CD14-positive monocyte (primary cell): ENCODE measurements at places on chromosomes 7 and 10. TPM values are rescaled to one million over a fixed set of nuclear protein-coding genes. Genes with fewer than 3 reads are reported as not detected.
A peak's percentile ranks its signal among the peaks of the same experiment; 100 is the strongest.

DNA sequence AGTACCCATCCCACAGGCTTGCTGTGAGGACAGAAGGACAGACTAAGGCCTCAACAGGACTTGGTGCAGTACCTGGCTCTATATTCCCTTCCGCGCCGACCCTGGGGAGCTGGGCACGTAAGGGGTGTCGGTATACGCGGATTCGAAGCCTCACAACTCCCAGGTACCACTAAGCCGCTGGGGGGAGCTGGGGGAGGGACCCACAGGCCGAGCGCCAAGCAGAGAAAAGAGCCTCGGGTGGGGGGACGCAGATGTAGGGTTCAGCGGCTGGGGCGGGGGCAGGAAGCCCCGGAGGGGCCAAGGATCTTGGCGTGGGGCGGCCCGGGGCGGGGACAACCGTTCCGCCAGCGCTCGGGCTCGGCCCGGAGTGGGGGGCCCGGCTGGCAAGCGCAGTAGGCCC lies 126.4 kb upstream of the ZNF746 start:
- peak; percentile 3 for DNase-seq

- DNase-seq, result no peak
Measured at GRCh38 chr10:124619802-124620490, 124.2 kb downstream of the FAM53B start.

The SMO gene
- polyA plus RNA-seq, result 0.07 and 0.08 TPM in 2 replicates

- DNase-seq, result no peak
Measured at GRCh38 chr10:74086317-74086716, 64.3 kb downstream of the AP3M1 start.

The ANKRD7 gene
- not detected in 2 replicates for polyA plus RNA-seq

The NRG3 gene
- polyA plus RNA-seq, result not detected in 2 replicates

- DNase-seq, result no peak
Measured at GRCh38 chr7:133573554-133574265, 320.8 kb downstream of the EXOC4 start.

- DNase-seq, result no peak
Measured at GRCh38 chr7:117715784-117716445, 157.3 kb downstream of the CTTNBP2 start.

DNA sequence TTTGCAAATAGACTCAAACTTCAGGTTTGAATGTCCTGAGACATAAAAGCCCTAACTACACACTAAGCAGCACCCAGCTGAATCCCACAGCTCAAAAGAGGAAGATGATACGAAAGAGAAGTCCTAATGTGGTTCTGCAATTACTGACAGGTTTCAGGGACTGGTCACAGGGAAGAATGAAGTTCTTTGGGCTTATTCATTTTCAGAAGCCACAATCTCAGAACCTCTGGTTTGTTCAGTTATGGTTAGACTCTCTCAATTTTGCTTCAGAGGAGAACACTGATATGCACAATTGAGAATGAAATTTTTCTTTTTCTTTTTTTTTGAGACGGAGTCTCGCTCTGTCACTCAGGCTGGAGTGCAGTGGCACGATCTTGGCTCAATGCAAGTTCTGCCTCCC lies 94.6 kb upstream of the FAM180A start:
- peak; percentile 12 for DNase-seq

The SUGCT gene
- polyA plus RNA-seq, result not detected

GRCh38 chr7:138882249-138882648 lies 84.3 kb upstream of the ATP6V0A4 start:
- DNase-seq, result no peak

- peak; percentile 37 for DNase-seq
Measured at GRCh38 chr10:29811751-29812427, 177.1 kb upstream of the SVIL start.

- no peak for DNase-seq
Measured at GRCh38 chr10:124150807-124151417, 57.5 kb upstream of the CHST15 start.

- no peak for DNase-seq
Measured at GRCh38 chr7:78329001-78329655, 530.6 kb downstream of the PHTF2 start.

- no peak for DNase-seq
Measured at GRCh38 chr10:6153845-6154244, 48.9 kb upstream of the PFKFB3 start.

The TBX20 gene
- polyA plus RNA-seq, result not detected in 2 replicates

The TMEM176B gene
- 391 and 415 TPM in 2 replicates for polyA plus RNA-seq

The MYH16 gene
- not detected for polyA plus RNA-seq

The ATOH7 gene
- polyA plus RNA-seq, result not detected in 2 replicates

DNA sequence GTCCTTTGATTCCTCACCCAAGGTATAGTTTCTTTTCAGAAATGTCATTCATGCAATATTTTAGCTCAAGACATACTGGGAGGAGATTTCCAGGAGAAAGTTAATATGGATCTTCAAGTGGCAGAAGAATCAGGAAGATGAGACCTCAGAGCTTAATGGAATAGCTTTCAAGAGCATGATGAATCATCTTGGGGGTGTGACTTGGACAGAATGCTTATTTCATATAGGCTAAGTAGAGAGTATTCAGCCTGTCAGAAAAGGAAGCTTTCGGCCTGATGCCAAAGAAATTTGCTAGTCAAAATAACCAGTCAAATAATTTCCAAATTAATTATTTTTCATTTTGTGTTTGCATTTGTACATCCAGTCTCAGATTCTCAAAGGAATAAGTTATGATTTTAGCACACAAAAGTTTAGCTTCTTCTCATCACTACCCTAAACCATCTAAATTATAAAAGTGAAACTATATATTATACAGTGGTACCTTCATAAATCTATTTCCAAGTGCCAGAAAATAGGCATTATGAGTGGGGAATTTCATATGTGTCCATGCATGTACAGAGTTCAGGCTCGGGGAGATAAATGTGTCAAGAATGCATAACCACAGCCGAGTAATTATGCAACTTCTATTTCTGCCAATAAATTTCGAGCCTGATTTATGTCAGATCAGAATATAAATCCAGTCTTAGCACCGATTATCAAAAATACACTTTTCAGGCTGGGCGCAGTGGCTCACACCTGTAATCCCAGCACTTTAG lies 27.3 kb upstream of the CALD1 start:
- DNase-seq, result no peak

The GSTK1 gene
- 427 TPM for polyA plus RNA-seq

- DNase-seq, result no peak
Measured at GRCh38 chr10:31866118-31866670, 62.4 kb downstream of the ARHGAP12 start.

The DPYSL4 gene
- polyA plus RNA-seq, result 0.08 and 0.27 TPM in 2 replicates
